ENCODE measurements at places on chromosomes 5 and 9.

- no peak for DNase-seq
These were observed 298.6 kb downstream of the AGTPBP1 start for GRCh38 chr9:85443190-85443598.

GRCh38 chr9:112021742-112022141 is 125.1 kb downstream of the UGCG start:
- DNase-seq: no peak

- no peak for DNase-seq
These were observed 232.2 kb downstream of the DENND1A start for GRCh38 chr9:123697686-123698085.

GRCh38 chr5:76718381-76718832 is 2.5 kb downstream of the F2R start:
- DNase-seq: no peak

DNA sequence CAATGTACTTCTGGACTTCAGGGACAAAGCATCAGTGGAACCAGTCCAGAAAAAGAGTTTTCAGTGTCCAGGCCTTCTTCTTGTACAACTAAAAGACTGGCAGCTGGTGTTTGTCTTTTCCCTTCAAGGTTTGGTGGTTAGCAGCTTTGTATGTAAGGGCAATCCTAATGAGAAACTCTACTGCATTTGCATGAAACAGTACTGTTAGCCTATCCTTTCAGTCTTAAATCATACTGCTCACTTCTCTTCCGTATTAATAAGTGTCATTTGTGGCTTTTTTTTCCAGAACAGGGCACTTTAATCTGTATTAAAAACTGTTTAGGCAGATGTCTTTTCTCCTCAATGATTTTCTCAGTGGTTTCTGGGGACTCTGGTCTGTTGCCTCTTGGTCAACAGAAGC is 48.9 kb downstream of the FAM174A start:
- DNase-seq: no peak

GRCh38 chr5:132059043-132059695 is 1.3 kb upstream of the IL3 start:
- peak; percentile 42 for DNase-seq

DNA sequence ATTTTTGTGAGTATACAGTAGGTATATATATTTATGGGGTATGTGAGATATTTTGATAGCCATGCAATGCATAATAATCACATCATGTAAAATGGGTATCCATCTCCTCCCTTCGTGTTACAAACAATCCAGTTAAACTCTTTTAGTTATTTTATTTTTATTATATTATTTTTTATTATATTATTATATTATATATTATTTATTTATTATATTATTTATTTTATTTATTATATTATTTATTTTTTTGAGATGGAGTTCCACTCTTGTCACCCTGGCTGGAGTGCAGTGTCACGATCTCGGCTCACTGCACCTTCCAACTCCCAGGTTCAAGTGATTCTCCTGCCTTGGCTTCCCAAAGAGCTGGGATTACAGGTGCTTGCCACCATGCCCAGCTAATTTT is 138.6 kb downstream of the WDR70 start:
- no peak for DNase-seq

DNA sequence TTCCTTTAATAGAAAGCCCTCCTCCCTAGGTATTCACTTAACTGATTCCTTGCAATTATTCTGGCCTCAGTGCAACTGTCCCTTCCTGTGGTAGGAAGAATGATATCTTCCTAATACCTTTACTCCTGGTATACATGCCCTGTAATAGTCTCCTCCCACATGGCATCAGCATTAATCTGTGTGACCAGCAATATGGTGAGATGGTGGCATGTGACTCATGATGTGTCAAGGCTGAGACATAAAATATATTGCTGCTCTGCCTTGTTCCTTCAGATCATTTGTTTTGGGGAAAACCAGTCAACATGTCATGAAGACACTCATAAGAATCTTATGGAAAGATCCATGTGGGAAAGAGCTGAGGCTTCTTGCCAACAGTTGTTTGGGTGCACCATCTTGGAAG is 149.1 kb upstream of the TRPM3 start:
- no peak for DNase-seq

DNA sequence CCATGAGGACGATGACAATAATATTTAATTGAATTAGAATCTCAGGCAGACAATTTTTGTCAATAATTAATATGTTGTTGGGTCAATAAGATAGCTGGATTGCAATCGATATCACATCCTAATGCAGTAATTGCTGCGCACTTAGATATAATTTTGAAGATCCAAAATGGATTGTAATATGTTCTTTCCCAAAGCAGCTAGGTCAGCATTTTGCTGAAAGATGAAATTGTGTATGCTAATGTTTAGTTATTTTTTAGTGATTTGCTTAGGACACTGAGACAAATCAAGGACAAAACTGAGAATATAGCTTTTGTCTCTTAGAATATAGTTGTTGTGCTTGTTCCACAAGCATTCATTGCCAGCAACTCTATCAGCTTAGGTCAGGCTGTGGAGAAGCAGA is 389.9 kb downstream of the MTRR start:
- no peak for DNase-seq

DNA sequence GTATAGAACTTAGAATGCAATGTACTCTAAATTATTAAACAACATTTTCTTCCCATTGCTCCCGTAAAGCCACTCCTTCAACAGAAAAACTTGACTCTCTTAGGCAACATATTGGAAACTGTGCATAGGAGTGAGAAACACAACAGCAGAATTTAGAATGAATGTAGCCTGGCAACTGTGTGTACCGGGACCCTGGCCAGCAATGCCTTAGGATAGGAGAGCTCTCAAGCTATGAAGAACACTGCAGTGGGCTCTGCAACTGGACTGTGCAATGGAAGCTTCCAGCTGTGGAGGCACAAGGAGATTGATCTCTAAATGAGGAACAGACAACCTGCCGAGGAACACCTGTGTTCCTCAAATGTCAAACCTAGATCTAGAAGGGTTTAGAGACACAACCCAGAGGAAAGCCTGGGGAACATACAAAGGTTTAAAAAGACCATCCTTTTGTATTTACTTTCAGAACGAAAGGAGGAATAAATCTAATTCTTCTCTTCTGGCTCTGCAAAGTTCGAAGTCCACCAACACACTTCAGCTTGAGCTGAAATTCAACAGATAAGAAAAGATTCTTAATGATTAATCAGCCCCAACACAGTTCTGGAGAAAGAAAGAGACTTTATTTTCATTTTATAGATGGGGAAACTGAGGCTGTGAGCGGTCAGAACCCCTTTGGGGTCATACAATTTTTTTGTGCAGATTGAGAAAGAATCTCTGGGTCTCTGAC is 51.5 kb upstream of the ARL15 start:
- no peak for DNase-seq

DNA sequence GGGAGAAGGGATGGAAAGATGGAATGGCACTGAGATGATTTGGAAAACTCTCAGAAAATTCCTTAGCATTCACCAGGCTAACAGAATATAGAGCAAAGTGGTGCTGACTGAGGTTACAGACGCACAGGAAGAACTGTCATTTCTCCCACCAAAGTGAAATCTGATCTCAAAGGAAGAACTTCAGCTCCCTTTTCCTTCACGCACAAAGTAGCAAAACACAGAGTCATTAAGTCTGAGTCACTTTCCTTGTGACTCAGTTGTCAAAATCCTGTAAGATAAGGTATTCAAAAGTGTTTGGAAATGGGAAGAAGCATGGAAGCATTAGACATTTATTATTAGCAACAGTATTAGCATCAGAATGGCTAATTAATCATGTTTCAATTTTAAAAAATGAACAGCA is 11.7 kb downstream of the MPDZ start:
- DNase-seq: no peak

GRCh38 chr5:39115644-39116343 is 41.6 kb upstream of the RICTOR start:
- DNase-seq: no peak

Measured in CD4-positive, alpha-beta T cell treated with Interleukin-12 subunit alpha and Interleukin-12 subunit beta, for 1 hour (primary cell).